ENCODE measurements at places on chromosomes 2 and 18.

GRCh38 chr2:162293122-162293786 is 25.2 kb downstream of the IFIH1 start:
- no peak for DNase-seq

DNA sequence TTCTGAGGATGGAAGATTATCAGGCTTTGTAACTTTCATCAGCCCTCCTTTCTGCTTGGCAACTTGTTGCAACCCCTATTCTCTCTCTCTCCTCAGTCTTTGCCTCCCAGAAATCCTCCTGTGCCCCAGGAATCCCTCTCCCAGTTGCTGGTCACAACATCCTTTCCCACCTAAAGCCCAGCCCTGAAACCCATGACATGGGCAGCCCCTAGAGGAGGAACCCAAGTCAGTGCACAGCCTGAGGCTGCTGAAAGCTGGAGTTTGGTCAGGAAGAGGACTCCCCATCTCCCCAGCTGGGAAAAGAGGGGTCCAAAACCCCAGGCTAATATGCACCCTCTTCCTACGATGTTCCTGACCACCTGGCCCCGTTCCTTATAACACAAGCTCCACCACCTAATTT is 29.5 kb downstream of the PKDCC start:
- no peak for DNase-seq

DNA sequence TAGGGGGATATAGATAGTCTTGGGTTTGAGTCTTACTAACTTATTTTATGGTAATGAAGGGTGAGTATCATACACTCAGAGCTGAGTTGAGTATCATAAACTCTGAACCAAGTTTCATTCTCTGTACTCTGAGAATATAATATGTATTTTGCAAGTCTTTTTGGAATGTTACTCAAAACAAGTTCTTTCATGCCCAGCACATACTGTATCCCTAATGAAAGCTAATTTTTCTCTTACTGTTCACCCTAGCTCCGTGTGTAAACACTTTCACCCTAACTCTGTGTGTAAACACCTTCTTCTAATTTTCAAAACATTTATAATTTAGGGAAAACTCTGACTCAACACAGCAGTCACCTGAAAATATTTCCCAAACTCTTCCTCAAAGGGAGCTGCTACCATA is 29.7 kb upstream of the CHST9 start:
- DNase-seq, result no peak

DNA sequence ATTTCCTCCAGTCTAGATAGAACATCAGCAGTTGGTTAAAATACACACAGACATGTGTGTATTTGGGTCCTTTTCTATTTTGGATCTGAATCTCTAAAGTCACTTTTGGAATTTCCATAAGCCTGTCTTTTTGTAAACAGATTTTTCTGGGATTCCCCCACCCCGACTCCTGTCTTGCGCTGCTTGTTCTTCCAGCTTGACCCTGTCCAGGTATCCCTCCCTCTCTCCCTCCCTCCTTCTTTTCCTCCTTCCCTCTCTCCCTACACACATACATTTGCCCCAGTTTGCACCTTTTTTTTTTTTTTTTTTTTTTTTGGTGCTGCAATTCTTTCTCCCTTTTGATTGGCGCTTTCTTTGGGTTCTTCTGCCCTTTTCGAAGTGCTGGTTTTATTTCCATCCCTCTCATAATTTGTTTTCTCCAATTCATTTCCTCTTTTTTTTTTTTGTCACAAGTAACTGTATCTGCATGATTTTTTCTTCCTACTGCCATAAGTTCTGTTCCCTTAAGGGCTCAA is 114.8 kb upstream of the SERTAD2 start:
- no peak for DNase-seq

GRCh38 chr2:240498171-240498957 is 59.4 kb downstream of the ANKMY1 start:
- DNase-seq, result no peak

DNA sequence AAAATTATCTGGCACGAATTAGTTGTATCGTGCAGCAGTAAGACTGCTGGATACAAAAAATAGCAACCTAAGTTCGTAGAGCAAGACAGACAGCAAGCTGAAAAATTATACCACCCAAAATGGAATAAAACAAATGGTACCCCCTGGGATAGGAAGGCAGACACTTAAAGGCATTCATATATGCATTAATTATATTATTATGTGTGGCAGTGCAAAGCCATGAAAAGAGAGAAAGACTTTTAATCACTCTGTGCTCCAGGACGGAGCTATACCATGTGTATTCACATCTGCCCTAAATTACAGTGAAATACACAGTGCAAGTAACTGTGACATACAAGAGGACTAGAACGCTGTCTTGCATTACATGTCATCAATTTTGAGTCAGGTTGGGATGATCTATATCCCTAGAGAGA is 235.9 kb downstream of the GULP1 start:
- DNase-seq, result no peak

- DNase-seq, result no peak
Measured at GRCh38 chr18:6891788-6892187, 162.3 kb downstream of the ARHGAP28 start.

GRCh38 chr2:238818561-238818960 is 29.3 kb upstream of the TWIST2 start:
- no peak for DNase-seq

DNA sequence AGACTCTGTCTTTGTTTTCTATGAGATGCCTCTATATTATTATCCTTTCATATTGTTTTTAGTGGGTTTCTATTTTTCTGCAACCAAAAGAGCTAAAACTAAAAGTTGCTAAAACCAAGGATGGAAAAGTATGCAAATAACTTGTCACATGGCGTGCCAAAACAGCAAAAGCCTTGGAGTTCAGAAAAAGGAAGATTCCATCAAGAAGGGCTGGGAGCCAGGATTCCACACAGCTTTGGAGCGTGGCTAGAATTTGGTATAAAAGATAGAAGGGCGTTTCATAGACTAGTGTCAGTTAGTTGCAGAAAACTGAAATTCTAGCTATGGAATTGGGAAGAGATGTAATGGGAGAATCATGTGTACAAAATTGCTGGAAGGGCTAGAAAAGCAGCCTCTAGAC is 4.1 kb downstream of the SCYGR1 start:
- no peak for DNase-seq

- DNase-seq, result peak; percentile 96
Measured at GRCh38 chr2:197453914-197454398, 604 bp downstream of the COQ10B start.

- DNase-seq, result no peak
Measured at GRCh38 chr2:103327966-103328365, 566.1 kb downstream of the TMEM182 start.

- DNase-seq, result no peak
Measured at GRCh38 chr18:80065705-80066104, 31.5 kb downstream of the RBFA start.

GRCh38 chr18:22084547-22084946 is 84.8 kb upstream of the GATA6 start:
- DNase-seq, result no peak

GRCh38 chr2:61714210-61714609 is 139.7 kb downstream of the FAM161A start:
- no peak for DNase-seq

GRCh38 chr2:56626927-56627326 is 443.1 kb downstream of the CCDC85A start:
- no peak for DNase-seq

- DNase-seq, result peak; percentile 62
Measured at GRCh38 chr2:30511122-30512083, 64.4 kb downstream of the LCLAT1 start.

DNA sequence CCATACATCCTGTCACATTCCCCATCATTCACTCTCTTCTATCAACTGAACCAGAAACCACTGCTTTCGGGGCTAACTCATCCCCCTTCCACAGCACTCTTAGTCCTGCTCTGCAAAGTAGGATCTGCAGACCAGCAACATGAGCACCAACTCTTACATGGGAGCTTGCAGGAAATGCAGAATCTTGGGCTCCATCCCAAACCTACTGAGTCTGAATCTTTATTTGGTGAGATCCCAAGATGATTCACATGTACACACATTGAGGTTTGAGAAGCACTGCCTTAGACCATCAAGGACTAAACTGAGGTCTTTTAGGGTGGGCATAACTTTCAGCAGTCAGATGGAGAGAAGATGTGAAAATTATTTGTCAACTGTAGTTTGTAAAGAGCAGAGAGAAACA is 235.6 kb upstream of the EPHA4 start:
- DNase-seq, result no peak

DNA sequence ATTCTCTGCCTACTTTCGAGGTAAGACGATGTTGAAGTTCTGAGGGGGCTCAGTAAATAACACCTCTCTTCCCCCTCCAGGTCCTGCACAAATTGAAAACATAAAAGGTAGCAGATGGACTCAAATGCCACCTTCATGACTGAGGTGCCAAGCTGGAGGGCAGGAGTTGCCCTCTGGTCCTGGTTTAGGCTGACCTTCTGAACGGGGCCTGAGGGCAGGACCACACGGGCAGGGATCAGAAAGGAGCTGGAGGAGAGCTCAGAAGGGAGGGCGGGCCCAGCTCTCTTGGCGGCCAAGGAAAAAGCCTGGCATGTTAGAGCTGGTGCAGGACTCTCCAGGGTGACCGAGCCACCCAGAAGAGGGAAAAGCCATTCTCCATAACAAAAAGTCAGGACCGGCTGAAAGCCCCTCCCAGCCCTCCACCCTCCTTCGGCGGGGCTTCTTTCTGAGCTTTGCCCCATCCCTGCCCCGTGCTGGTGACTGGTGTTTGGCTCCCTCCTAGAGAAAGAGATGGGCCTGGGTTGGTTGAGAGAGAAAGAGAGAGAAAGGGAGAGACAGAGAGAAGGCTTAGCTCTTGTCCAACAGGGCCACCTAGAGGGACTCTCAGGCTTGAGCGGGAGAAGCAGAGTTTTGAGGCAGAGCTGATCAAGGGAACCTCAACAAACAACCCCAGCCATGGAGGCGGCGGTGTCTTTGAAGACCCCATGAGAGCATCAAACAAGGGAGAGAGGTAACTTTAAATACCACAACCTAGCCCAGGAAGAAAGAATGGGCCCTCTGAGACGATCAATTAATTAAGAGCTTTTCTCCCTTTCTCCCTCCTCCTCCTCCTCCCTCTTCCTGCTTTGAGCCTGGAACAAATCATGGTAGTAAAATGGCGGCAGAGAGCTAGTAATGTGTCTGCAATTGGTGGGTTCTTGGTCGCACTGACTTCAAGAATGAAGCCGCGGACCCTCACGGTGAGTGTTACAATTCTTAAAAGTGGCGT is 50.8 kb downstream of the WIPF1 start:
- DNase-seq, result peak; percentile 41

DNA sequence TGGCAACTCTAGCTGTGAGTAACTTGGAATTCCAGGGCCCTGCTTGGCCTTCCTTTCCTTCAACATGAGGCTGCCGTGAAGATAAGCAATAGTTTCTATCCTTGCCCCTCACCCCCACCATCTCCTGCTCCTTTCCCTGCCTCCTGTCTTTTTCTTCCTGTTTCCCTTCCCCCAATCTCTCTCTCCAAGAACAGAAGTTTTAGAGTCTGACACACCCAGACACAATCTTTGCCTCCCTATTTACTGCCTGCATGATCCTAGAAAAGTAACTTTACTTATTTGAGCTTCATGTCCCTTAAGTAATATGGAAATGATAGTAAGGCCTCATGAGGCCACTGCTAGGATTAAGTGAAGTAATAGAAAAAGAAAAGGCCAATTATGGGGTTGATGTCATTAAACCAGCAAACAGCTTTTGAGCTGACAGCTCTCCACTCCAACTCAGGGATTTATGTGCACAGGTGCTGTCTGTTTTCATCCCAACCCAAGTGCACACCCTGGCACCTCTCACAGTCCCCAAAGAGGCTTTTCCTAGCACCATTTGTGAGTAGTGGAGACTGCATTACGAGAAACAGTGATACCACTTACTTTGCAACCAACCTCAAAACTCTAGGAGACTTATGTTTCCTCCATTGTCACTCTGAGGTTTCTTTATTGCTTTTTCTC is 123.7 kb upstream of the SIX3 start:
- no peak for DNase-seq

DNA sequence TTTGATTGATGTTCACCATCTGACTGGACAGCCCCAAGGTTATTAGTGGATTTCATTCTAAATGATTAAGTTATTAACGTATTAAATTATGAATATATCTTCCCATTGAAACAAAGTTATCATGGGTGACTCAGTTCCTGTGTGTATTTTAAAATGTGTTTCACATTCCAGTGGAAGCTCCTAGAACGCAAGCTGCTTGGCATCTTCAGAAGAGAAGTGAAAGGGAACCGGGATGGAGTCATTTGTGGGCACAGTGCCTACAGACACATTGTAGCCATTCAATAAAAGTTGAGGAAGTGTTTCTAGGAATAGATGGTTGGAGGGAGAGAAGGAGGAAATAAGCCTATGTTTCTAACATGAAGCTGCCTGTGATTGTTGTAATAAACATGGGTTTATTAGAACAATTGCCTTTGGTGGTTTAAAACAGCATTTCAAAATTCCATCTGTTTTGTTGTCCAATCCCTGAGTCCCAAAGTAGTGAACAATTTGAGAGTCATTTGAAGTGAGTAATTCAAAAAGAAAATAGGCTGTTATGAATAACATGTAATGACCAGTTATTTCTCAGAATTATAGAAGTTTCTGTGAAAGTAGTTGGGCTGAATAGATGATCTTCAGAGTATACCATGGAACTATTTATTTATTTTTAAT is 143.5 kb downstream of the PKP4 start:
- DNase-seq, result peak; percentile 88

DNA sequence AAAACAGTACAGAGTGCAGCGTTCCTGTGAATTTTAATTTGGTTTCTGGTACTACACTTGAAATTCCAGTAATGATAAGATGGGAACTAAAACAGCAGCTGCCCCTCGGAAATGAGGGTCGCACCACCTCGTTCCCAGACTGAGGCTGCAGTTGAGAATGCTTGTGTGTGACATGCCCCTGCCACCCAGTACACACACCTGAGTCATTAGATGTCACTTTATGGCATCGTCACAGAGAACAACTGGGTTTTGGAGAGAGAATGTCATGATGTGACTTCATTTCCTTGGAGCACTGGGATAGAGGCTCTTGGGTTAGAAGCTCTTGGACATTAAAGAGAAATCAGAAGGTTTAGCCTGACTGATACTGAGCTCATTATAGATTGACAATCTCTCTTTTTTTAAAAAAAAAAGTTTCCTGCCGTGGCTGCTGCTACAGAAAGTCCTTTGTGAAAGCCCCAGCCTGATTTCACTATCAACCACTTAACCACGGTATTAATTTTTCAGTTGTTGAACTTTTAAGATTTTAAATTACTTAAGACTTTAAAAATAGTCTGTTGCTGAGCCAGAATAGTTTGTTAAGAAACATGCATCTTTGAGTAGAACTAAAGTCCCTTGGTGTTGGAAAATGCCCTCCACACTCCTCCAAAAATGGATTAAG is 24.5 kb downstream of the BCL2L11 start:
- no peak for DNase-seq

- no peak for DNase-seq
Measured at GRCh38 chr2:25728559-25728958, 55.2 kb upstream of the DTNB start.

GRCh38 chr2:31244101-31244500 is 10.1 kb downstream of the EHD3 start:
- DNase-seq, result no peak

- no peak for DNase-seq
Measured at GRCh38 chr2:106063181-106063580, 130.9 kb downstream of the UXS1 start.

DNA sequence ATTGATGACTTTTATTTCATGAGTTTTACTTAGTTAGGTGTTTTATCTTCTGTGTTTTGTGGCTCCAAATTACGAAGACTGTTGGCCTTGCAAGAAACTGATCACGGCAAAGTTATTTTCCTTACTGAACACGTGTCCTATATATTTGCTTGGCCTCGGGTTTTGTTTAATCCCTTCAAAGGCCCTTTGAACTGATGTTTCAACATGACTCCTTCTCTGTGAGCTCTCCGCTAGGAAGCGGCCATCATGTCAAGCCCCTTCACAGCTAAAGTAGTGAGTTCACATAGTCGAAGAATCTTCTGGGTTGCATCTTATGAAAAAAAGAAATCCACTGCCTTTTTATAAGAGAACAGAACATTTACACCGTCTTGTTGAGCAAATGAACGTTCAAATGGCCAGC is 159.3 kb downstream of the GBX2 start:
- no peak for DNase-seq

Measured in RPMI7951 (cell line).